ENCODE measurements at places on chromosomes 2 and 18.

DNA sequence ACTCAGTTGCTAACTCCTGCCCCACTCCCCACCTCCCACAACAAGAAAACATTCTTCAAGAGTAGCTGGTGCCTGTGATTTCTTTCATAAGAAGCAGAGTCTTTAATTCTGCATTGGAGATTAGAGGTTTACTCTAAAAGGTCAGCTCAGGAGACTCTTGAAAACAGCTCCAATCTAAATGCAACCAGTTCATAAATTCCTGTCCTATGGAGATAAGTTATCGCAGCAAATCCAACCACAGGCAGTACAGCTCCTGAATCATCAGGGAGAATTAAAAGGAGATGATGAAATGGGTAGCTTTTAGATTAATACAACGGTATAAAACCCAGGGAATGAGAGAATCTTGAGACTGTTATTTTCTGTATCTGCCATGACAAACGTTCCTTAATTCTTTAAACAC lies 130.7 kb downstream of the SOCS6 start:
- DNase-seq = peak; percentile 70

DNA sequence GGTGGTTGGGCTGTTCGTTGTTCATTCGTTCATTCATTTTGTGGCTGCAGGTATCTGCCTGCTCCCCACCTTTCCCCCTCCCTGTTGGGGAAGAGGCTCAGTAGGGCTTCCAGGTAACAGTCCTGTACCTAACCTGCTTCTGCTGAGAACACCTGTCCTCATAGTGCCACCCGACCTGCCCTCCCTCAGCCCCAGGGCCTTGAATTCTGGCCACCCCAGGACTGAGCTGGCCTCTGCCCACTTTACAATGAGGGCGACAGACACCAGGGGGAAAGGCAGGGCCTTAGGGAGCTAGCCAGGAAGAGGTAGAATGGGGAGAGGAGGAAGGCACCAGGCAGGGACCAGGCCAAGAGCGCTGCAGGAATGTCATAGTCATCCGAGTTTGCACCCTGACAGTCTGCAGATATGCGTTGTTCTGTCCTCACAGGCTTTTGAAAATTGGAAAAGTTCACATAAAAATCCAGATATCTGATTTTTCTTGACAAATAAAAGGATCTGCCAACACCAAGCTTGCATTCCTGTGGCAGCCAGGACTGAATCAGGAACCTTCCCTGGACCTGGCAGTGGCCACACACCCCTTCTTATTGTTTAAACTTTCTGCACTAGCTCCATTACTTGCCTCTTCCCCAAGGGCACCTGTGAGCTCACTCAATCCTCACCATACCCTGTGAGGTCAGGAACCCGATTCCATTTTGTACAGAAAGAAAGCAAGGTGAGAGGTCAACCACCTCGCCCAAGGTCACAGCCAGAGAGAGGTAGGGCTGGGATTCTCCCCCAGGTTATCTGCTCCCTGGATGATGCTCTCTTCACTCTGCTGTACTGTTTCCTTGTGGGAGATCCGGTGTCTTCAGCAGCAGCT lies 35.3 kb upstream of the MRPL33 start:
- no peak for DNase-seq

DNA sequence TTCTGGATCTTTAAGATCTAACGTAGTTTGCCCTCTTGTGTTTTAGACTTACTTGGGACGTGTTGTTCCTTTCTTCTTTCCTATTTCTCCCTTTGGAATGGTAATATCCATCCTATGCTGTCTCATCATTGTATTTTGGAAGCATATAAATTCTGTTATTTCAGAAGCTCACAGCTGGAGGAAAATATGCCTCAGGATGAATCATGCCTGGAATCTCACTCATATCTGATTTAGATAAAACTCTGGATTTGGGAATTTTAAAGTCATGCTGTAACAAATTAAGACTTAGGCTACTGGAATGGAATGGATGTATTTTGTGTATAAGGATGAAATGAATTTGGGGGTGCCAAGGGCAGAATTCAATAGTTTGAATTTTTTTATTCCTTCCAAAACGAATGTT lies 245.2 kb upstream of the GULP1 start:
- DNase-seq = peak; percentile 20

- peak; percentile 37 for DNase-seq
These were observed 17.2 kb downstream of the EPHA4 start for GRCh38 chr2:221554769-221555493.

DNA sequence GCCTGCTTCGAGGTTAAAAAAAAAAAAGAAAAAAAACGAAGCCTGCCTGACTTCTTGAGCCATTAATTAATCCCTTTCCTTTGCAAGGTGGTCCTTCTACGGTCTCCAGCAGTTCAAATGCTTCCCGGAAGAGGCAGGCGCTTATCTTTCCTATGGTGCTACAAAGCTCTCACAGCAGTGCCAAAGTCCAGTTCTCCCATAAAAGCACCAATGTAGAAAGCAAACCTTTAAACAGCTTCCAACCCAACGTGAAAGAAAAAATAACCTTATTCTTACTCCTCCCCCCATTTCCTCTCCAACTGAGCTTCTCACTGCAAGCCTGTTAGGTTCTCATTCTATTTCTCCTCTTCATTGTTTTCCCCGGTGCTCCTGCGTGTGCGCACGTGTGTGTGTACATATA lies 317.4 kb upstream of the SOX11 start:
- DNase-seq = no peak

GRCh38 chr18:68448736-68449135 lies 266.2 kb downstream of the TMX3 start:
- DNase-seq = peak; percentile 58

DNA sequence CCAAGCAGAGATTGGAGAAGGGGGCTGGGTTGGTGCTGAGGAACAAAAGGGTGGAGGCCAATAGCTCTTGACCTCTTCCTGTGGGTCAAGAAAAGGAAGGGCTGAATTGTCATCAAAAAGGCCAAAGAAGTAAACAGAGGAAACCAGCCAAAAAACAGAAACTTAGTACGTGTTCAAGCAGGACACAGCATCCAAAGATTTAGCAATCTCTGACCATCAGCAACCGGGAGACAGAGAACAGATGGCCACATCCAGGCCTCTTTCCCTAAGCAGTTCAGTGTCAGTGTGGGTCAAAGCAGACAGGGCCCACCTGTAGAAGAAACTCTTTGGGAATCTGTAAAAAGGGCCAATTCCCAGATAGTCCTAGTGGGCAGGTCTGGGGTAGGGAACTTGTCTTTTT lies 2.9 kb downstream of the DNPEP start:
- no peak for DNase-seq
